ENCODE measurements at places on chromosomes 3 and 15.

- DNase-seq = no peak
Measured at GRCh38 chr15:77569729-77570125, 63.0 kb downstream of the LINGO1 start.

- DNase-seq = no peak
Measured at GRCh38 chr3:177367788-177368187, 170.5 kb upstream of the TBL1XR1 start.

DNA sequence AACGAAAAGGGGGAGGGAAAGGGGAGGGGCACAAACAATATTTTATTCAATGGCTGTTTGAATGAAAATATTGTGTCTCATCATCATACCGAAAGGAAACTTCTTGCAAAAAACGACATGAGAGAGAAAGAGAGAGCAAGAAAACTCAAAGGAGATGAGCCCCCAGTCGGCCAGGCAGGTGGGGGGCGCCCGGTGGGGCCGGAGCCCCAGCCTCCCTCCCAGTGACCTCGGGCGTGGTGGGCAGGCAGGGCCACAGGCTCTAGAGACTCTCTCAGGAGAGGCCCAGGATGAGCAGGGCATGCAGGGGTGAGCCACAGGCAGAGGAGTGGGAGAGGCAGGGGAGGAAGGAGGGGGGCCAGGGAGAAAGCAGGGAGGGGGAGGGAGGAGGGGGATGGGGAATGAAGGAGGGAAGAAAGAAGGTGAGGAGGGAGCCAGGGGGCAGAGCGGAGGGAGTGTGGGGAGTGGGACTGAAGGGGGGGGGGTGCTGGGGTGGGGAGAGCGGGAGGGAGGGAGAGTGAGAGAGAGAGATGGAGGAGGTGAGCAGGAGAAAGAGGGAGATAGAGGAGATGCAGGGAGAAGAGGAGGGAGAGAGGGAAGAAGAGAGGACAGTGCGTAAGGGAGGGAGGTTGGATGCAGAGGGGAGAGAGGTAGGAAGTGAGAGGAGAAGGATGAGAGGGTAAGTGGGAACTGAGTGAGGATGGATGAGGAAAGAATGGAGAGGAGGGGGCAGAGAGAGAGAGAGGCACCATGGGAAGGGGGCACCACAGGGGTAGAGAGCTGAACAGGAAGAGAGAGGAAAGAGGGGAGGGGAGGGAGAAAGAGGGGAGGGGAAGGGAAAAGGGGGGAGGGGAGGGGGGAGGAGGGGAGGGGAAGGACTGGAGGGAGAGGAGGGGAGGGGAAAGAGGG is 14.1 kb upstream of the TMEM115 start:
- DNase-seq = no peak

GRCh38 chr3:78900880-78901279 is 866.9 kb downstream of the ROBO1 start:
- DNase-seq = no peak

GRCh38 chr3:120661106-120661905 is 20.7 kb downstream of the HGD start:
- DNase-seq = no peak

GRCh38 chr15:65330934-65331645 is 26.6 kb downstream of the RNU5B-1 start:
- no peak for DNase-seq

GRCh38 chr15:65363306-65363705 is 14.5 kb downstream of the IGDCC3 start:
- DNase-seq = no peak

DNA sequence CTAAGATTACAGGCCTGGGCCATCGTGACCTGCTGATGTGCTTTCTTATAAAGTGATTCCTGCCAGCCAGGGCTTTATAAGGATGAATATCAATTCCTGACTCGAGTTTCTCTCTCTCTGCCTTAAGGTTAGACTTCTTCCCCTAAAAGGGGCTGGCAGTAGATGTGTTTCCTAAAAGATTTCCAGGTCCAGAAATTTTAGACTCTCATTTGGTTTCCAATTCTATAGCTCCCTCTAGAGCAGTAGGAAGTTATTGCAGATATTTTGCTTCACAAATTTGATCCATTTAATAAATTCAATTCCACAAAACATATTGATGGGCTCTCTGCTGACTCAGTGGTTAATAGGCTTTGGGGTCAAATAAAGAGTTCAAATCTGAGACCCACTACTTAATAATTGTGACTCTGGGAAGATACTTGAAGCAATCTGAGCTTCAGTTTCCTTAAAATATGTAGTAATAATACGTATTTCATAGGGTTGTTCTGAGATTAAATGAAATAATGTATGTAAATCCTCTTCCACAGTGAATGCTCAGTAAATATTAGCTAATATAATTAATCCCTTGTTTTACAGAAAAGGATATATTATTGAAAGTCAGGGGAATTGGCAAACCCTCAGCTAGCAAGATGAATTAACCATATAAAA is 2.1 kb downstream of the TRIM69 start:
- DNase-seq = no peak

DNA sequence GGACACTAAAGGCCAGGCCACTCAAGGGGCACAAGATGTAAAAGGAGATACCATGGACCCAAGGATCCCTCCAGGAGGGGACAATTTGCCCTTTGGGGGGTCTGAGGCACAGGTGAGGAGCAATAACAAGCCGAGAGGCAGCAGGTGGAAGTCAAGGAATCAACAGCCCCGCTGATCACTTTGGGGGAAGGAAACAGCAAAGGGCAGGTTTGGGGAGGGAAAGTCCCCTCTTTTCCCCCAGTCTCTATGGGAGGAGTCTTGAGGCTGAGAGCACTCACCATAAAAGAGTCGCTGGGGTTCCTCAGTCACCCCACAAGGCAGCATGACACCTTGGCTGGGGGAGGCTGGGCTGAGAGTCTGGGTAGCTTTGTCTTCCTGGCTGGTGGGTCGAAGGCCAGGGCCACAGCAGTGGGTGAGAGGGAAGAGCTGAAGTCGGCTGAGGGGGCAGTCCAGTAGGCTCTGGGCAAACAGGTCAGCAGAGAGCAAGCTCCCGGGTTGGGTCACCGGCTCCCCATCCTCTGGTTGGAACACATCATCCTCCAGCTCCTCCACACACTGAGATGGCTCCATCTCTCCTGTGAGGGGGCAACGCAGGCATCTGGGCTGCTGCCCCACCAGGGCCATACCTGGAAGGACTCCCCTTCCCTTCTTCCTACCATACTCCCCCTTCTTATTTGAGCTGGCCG is 3.0 kb downstream of the BMF start:
- no peak for DNase-seq

GRCh38 chr3:61665987-61666386 is 104.6 kb downstream of the PTPRG start:
- DNase-seq = no peak

DNA sequence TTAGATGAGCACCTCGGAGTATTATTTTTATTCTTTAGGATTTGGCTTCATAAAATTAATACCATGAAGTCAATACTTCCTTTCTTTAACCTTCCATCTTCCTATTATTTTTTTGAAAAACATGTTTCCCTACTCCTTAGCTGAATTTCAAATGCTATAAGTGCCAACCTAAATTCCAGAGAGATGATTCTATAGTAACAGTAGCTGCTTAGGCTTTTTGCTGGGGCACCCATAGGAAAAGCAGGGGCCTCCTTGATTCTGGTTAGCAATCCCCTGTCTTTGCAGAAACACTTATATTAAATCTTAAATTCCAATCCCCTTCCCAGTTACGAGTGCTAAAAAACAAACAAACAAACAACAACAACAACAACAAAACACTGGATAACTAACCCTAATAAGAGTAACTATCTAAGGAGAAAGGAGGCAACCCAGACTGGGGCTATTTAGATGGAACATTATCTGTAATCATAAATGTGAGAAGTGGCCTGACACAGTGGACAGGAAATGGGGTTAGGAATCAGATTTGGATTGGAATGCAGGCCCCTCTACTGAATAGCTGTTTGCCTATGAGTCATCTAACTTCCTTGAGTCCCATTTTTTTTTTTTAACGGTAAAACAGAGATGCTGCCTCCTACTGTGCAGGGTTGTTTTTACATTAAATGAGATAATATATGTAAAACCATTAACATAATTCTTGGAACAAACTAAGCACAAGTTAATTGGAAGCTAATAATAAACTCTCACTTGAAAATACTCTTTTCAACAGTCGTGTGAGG is 148.1 kb downstream of the WDR72 start:
- DNase-seq = no peak

GRCh38 chr15:58475573-58476524 is 44.1 kb downstream of the LIPC start:
- no peak for DNase-seq

GRCh38 chr3:4222574-4223175 is 80.5 kb upstream of the SETMAR start:
- no peak for DNase-seq

- peak; percentile 69 for DNase-seq
Measured at GRCh38 chr3:56783644-56784447, 17.9 kb downstream of the ARHGEF3 start.

- DNase-seq = no peak
Measured at GRCh38 chr3:11949351-11949750, 54.8 kb upstream of the SYN2 start.

DNA sequence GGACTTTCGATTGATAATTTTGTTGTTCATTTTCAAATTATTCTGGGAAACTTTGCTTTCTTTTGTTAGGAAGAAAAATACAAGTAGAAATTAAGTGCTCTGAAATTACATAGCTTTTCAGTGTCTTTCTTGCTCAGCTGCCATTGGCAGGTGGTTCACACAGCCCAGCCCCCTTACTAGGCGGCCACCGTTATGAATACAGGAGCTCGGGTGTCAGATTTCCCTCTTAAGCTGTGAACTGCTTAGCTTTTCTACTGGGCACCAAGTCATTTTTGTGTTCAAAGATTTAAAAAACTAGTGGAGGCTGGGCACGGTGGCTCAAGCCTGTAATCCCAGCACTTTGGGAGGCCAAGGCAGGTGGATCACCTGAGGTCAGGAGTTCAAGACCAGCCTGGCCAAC is 55.2 kb downstream of the HMG20A start:
- DNase-seq = no peak

- DNase-seq = no peak
Measured at GRCh38 chr3:21049334-21050062, 701.5 kb downstream of the ZNF385D start.

DNA sequence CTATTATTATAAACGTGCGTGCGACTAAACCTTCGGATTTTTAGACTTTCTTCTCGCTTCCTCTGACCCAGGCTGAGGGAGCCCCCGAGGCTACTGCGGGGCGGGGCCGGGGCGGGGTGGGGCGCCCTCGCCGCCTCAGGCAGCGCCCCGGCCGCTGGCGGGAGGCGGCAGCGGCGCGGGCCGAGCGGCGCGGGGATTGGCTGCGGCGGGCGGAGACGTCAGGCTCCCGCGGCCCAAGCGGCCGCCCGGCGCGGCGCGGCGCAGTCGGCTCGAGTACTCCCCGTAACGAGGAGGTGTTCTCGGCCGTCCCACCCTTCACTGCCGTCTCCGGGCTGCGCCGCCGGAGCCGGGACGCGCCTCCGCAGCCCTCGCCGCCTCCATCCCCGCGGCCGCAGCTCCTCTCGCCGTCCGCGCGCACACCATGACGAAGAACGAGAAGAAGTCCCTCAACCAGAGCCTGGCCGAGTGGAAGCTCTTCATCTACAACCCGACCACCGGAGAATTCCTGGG is at the start of gene ATP1B3:
Gene ATP1B3 (plus strand): TSS at position 263 of the 510 bp plus-strand sequence. CDS start 159 bp downstream, at position 422.
- DNase-seq = peak; percentile 61

DNA sequence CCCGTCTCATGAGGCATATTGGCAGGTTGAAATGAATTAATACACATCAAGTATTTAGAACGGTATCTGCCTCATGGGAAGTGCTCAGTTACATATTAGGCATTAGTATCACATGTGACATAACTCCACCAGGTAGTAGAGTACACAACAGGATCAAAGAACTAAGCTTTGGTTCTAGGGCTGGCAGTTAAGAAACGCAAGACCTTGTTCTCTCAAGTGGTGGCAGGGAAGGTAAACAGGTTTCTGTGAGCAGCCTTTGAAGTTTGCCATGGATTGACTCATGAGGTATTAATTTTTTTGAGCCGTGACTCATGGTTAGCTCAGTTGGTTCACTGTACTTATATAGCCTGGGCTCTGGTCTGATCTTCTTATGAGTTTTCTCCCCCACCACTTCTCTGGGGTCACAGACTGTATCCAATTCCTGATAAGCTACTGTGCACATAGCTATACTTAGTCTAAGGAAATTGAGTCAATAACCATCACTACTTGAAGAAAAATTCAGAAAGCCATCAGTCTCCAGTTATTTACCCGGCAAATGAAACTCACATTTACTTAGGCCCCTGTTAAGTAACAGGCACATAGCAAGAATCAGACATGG is 155.6 kb upstream of the STT3B start:
- no peak for DNase-seq

DNA sequence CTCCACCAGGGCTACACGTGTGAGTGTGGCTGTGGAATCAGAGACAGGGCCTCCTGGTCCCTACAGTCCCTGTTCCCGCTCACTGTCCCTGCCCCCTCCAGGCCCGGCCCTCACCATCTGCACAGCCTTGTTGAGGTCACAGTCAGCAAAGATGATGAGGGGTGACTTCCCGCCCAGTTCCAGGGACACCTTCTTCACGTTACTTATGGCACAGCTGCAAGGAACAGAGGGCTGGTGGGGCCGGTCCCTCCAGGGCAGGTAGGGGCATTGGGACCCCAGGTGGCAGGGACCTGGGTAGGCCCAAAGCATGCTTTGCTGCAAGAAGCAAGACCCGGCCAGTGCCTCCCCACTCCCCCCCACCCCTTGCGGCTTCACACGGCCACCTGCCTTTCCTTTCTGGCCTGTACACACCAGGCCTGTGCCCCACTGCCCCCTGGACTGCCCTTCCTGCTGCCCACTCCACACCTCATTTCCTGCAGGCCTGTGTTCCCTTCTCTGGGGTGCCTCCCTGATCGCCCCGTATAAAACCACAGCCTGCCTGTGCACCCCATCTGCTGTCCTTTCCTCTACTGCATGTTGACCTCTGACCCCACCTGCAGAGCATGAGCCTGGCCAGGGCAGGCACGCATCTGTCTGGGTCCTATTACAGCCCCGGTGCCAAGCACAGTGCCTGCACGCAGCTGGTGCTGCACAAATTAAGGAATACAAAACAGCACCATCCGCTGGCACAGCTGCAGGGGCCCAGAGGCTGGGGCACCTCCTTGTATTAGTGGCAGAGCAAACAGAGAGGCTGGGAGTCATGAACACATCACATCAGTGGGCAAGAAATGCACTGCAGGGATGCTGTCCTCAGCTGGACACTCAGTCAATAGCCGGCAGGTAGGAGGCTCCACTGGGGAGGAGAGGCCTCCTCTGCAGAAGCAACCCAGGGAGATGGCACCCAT is 30.8 kb upstream of the SLC41A3 start:
- DNase-seq = no peak

GRCh38 chr15:91490211-91490610 is 363.3 kb upstream of the SLCO3A1 start:
- no peak for DNase-seq

- no peak for DNase-seq
Measured at GRCh38 chr15:60590935-60591495, 112.1 kb upstream of the ICE2 start.

GRCh38 chr3:127986803-127987202 is 65.4 kb upstream of the SEC61A1 start:
- DNase-seq = no peak

Data from left renal cortex interstitium (tissue), 4 donors.